ENCODE measurements at places on chromosomes 2 and 18. TPM values are rescaled to one million over a fixed set of nuclear protein-coding genes. Genes with fewer than 3 reads are reported as not detected.

Gene SLC66A3
- 28.4 TPM for total RNA-seq

Gene TTC27
- total RNA-seq = 15.8 TPM

Gene THUMPD2
- total RNA-seq = 6.9 TPM

Gene PRSS56
- not detected for total RNA-seq

Gene CHRNA1
- 0.14 TPM for total RNA-seq

Gene CPLX4
- not detected for total RNA-seq

Gene GPC1
- 52.1 TPM for total RNA-seq

Gene DNAH6
- total RNA-seq = 0.09 TPM

Gene MAP4K3
- total RNA-seq = 40.1 TPM

Gene CDH19
- total RNA-seq = not detected

Gene TXNDC2
- total RNA-seq = under 0.01 TPM

Gene C2orf80
- total RNA-seq = not detected

Gene CXCR1
- not detected for total RNA-seq

Gene ANKRD30BL
- not detected for total RNA-seq

Gene TMEM178A
- total RNA-seq = 1.3 TPM

Gene DSC2
- total RNA-seq = not detected

Gene ASB18
- total RNA-seq = not detected

Gene C2orf69
- 8.5 TPM for total RNA-seq

Gene WDR7
- 22.3 TPM for total RNA-seq

Gene HOXD3
- total RNA-seq = 0.14 TPM

Gene LONRF2
- total RNA-seq = 0.28 TPM

Gene PLA2R1
- 10.0 TPM for total RNA-seq

Gene MDH1B
- 1.4 TPM for total RNA-seq

Gene SNED1
- total RNA-seq = 12.6 TPM

Gene DES
- total RNA-seq = 3.7 TPM

Gene ALPP
- not detected for total RNA-seq

Gene PLEK
- 1.1 TPM for total RNA-seq

All from smooth muscle cell of bladder (primary cell).